ENCODE measurements at places on chromosomes 2 and 18.

DNA sequence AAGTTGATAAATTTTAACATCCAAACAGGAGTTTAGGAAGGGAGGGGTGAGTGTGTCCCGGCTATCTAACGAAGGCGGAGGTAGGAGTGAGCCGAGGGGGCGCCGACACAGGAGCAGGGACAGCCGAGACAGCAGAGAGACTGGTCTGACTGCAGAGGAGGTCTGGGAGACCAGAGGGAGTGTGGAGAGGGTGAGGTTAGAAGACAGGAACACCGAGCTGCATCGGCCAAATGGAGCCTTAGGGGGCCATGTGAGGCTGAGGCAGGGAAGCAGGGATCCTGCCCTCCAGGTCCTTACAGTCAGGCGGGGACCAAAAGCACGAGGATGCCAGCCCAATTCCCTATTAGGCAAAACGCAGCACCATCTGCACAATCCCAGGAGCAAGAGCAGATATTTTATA, 67.0 kb downstream of the SFXN5 start:
- DNase-seq: no peak

DNA sequence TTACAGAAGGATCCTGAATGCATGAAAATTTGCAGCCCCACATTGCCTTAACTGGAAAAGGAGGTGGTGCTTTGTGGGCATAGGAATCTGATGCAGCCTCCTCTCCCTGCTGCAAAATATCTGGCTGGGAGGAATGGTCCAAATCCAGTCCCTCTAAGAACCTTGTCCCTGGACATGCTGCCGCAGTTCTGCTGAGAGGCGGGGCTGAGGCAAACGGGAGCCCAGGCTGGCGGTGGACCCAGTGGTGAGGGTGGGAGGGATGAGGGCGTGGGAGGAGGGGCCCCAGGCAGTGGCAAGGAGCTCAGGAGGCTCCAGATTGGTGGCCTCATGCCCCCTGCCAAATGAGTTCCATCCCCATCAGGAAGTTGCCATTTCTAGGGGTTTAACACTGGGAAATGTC, 36.2 kb downstream of the ZAP70 start:
- DNase-seq: no peak

DNA sequence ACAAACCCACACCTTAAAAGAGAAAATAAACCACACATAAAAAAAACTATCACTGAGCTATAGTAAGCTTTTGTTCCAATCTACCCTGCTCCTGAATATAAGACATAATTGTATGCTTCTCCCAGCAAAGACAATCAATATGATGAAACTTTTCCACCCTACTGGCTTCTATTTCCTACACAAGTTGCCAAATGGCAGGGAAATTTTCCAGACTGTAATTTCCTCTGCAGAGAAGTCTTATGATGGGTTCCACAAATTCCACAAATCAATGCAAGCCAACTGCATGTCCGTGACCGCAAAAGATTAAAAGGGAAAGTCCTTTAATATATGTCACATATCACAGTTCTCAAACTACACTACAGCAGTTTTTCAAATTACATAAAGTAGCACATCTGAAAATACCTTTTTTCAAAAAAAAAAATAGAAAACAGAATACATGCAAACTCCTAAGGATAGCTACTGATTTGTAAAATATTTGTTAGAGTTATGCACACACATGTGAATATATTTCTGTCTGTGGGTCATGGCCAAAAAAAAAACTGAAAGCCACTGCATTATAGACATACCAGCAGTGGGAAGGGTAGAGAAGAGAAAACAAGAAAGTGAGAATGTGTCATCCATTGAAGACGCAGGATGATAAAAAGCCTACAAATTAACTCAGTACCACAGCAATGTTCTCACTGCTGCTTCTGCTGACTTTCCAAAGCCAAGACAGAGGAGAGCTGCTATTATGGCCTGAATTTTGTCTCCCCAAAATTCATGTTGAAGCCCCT, 61.4 kb downstream of the RPL31 start:
- no peak for DNase-seq

- no peak for DNase-seq
These were observed 661.9 kb upstream of the ID2 start for GRCh38 chr2:8019934-8020333.

DNA sequence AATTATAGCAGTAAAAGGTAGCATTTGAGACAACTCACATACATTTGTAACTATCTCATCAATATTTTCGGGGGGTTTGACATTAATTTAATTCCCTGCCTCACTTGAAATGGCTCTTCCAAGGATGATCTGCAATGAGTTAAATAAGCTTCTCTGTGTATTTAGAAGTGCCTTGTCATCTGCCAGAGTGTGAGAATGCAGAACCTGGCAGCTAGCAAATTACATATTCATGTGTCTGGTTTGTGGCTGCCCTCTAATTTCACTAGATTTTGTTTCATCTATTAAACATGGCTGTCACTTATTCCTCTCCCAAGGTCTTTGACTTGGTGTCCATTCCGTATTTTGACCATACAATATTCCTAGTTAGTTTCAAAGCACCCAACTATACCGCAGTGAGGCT, 158.3 kb upstream of the CAVIN2 start:
- DNase-seq: no peak
